ENCODE measurements at places on chromosomes 16 and 17.

DNA sequence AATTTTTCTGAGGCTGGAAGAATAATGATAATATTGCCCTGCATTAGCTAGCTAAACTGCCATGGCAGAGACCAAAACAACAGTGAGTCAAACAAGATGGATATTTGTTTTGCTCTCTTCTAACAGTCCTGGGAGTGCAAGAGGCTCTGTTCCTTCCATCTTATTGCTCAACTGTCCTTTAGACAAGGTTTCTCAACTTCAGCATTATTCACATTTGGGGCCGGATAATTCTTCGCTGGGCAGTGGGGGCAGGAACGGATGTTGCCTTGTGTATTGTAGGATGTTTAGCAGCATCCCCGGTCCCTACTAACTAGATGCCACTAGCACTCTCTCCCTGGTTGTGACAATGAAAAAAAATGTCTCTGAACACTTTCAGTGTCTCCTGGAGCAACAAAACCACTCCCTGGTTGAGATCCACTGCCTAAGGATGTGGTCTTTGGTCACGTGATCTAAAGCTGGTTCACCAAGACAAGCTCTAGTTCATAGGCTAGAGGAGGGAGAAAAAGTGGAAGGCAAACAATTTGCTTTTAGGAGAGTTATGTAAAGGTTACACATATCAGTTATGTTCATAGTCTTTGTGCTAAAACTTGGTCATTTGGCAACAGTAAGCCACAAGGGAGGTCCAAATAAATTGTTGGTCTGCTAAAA lies 144.4 kb downstream of the PCTP start:
- DNase-seq = no peak

GRCh38 chr16:69693916-69694315 lies 32.4 kb downstream of the NQO1 start:
- DNase-seq = no peak

GRCh38 chr17:76560036-76560876 lies 20.4 kb downstream of the PRCD start:
- no peak for DNase-seq

- no peak for DNase-seq
Observed at GRCh38 chr17:7167832-7168231, 11.3 kb downstream of the ASGR1 start.

DNA sequence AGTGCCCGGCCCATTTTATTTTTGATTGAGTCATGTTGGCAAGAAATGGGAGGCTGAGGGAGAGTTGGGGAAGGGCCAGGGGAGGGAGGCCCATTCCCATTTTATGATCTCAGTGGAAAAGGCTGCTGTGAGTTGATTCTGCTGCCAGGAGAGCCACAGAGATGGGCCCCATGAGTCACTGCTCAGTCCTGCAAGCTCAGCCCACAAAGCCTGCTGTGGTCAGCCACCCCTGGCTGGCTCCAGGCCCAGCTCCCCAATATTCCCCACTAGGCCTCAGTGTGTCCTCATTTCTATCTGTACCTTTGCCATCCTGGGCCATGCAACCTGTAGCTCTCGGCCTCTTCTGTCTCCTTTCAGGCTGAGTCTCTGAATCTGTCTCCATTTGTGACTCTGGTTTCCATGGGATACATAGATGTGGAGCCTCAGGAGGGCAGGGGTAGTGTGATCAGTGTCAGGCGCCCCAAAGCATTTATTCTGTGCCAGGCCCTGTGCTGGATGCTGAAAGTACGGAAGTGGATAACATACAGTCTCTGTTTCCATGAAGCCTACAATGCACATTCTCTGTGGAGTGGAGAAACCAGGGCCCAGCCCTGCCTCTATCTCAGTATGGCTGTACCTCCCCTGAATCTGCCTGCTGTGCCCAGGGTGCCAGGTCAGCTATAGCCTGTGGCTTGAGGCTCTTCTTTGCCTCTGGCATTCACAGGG lies 1.9 kb upstream of the PLEKHG4 start:
- peak; percentile 90 for DNase-seq

All from SJCRH30 (cell line).